ENCODE measurements at places on chromosomes 16 and 17. TPM values are rescaled to one million over a fixed set of nuclear protein-coding genes. Genes with fewer than 3 reads are reported as not detected.

The TCAP gene
- 2.7 TPM for total RNA-seq

- peaks cover 23% of the 10 kb centered on the region for H3K27me3 ChIP-seq
- H3K4me1 ChIP-seq: no peaks in the 10 kb centered on the region
- H3K4me3 ChIP-seq: no peak overlapping the region
Observed at GRCh38 chr16:84044118-84044488, 1.5 kb upstream of the SLC38A8 start.

The TSPAN10 gene
- total RNA-seq: 0.99 TPM

DNA sequence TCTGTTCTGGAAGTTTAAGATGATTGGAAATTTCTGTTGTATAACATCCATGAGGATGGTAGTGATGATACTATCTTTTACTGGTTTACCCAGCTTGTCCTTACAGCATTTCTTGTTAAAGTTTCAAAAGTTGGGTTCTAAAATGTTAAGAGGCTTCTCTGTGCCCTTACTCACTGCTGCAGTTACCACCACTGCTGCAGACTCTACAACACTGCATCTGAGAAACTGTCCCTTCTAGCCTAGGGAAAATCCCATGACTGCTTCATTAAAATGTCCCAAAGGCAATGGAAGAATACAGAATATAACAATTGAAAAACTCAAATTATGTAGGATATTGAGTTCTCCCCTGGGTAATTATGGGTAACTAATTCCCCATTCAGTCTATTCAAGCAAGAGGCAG, 3.8 kb upstream of the NSRP1 start:
- no peak overlapping the region for H3K27ac ChIP-seq
- peaks cover 11% of the 10 kb centered on the region for H3K27me3 ChIP-seq
- DNase-seq: no peak

- H3K4me1 ChIP-seq: no peaks in the 10 kb centered on the region
- no peaks in the 10 kb centered on the region for H3K36me3 ChIP-seq
- no peak for DNase-seq
- H3K27me3 ChIP-seq: peaks cover 5% of the 10 kb centered on the region
- H3K4me3 ChIP-seq: no peak overlapping the region
Observed at GRCh38 chr17:9702482-9702881, 57.2 kb downstream of the USP43 start.

GRCh38 chr16:56423584-56424403, 1.6 kb downstream of the AMFR start:
- peak overlapping the region; percentile 96 for H3K4me3 ChIP-seq
- H3K27me3 ChIP-seq: no peaks in the 10 kb centered on the region
- H3K36me3 ChIP-seq: peaks cover 10% of the 10 kb centered on the region
- no peak for DNase-seq
- H3K27ac ChIP-seq: peak overlapping the region; percentile 85

The EVPLL gene
- not detected for total RNA-seq

The KRTAP9-2 gene
- not detected for total RNA-seq

- no peak for DNase-seq
- no peaks in the 10 kb centered on the region for H3K4me1 ChIP-seq
- H3K27me3 ChIP-seq: peaks cover 8% of the 10 kb centered on the region
Observed at GRCh38 chr16:84228256-84228838, 11.5 kb downstream of the KCNG4 start.

GRCh38 chr17:21214777-21215541, 998 bp upstream of the TMEM11 start:
- H3K4me1 ChIP-seq: peaks cover 39% of the 10 kb centered on the region
- no peaks in the 10 kb centered on the region for H3K27me3 ChIP-seq
- DNase-seq: peak; percentile 36
- H3K36me3 ChIP-seq: peaks cover 10% of the 10 kb centered on the region
- H3K27ac ChIP-seq: peak overlapping the region; percentile 94
- H3K4me3 ChIP-seq: peak overlapping the region; percentile 96

The SPATA32 gene
- total RNA-seq: 0.53 TPM

GRCh38 chr17:19805006-19805405, 56.9 kb upstream of the ALDH3A1 start:
- H3K36me3 ChIP-seq: peaks cover 21% of the 10 kb centered on the region
- no peak overlapping the region for H3K27ac ChIP-seq
- H3K27me3 ChIP-seq: no peaks in the 10 kb centered on the region
- H3K4me3 ChIP-seq: no peak overlapping the region
- H3K4me1 ChIP-seq: peaks cover 9% of the 10 kb centered on the region

DNA sequence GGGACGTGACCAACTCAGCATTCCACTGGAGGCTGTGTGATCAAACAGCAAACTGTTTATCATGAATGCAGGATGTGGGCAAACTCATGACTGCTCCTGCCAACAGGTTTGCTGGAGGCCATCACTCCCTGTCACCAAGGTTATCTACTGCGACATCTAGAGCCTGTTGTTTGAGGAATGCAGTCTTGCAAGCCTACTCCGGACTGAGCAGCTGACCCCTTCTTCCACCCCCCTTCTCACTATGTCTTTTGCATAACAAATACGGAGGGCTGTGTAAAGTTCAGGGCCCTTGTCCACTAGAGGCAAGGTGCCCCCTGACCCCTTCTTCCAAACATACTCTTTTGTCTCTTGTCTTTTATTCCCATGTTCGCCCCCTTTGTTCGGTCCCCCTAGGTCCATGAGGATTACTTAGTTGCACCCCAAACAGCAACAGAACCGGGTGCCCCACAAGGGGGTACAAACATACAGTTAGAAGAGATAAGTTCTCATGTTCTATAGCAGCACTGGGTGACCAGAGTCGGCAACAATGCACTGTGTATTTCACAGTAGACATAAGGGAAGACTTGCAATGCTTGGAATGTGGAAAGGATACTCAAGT, 28.7 kb downstream of the MEAK7 start:
- peaks cover 6% of the 10 kb centered on the region for H3K4me1 ChIP-seq
- DNase-seq: peak; percentile 6
- H3K27me3 ChIP-seq: no peaks in the 10 kb centered on the region

DNA sequence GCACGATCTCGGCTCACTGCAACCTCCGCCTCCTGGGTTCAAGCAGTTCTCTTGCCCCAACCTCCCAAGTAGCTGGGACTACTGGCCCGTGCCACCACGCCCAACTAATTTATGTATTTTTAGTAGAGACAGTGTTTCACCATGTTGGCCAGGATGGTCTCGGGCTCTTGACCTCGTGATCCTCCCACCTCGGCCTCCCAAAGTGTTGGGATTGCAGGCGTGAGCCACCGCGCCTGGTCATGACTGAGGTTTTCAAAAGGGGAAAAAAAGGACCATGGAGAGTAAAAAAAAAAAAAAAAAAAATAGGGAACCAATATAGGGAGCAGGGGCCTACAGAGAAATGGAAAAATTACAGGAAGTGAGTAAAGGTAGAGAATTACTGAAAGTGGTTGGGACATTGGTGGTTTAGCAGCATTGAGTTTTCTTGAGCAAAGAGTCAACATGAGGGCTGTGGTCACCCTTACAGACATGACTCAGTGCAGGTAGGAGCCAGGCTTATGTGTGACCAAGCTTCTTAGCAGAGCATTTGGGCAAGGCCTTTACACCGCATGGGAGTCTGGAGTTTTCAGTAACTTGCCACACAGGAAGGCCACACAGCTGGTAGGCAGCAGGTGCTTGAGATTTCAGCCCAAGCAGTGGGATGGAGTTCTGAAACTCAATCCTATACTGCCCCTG, 447.3 kb downstream of the HS3ST3B1 start:
- H3K27ac ChIP-seq: no peak overlapping the region
- peaks cover 3% of the 10 kb centered on the region for H3K27me3 ChIP-seq
- no peak overlapping the region for H3K4me3 ChIP-seq
- DNase-seq: no peak
- no peaks in the 10 kb centered on the region for H3K36me3 ChIP-seq
- H3K4me1 ChIP-seq: peaks cover 4% of the 10 kb centered on the region

DNA sequence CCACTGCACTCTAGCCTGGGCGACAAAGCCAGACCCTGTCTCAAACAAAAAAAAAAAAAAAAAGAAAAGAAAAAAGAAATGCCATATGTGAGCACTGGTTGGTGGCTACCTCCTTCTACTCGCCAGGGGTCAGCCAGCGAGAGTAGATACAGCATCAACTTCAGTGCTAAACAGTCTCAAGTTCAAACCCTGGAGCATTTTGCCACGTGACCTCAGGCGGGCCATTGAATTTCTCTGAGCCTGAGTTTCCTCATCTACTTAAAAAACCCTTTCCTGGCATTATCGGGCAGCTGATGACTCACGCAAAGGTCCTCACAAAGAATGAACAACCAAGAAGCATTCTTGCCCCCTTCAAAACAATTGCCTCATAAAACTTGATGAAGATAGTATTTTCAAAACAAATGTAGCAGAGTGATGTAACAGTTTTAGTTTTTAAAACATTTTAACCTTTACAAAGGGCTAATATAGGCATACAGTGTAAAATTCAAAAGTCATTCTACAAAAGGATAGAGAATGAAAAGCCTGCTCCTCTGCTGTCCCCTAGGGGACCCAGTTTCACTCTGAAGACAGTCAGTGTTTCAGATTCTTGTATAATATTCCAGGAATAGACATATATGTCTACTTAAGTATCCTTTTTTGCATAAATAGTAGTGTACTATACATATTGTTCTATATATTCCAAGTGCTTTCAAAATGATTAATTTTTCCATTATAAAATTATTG, 28.4 kb downstream of the DNAH2 start:
- H3K27me3 ChIP-seq: peaks cover 18% of the 10 kb centered on the region
- H3K4me1 ChIP-seq: no peaks in the 10 kb centered on the region
- no peaks in the 10 kb centered on the region for H3K36me3 ChIP-seq
- DNase-seq: no peak

DNA sequence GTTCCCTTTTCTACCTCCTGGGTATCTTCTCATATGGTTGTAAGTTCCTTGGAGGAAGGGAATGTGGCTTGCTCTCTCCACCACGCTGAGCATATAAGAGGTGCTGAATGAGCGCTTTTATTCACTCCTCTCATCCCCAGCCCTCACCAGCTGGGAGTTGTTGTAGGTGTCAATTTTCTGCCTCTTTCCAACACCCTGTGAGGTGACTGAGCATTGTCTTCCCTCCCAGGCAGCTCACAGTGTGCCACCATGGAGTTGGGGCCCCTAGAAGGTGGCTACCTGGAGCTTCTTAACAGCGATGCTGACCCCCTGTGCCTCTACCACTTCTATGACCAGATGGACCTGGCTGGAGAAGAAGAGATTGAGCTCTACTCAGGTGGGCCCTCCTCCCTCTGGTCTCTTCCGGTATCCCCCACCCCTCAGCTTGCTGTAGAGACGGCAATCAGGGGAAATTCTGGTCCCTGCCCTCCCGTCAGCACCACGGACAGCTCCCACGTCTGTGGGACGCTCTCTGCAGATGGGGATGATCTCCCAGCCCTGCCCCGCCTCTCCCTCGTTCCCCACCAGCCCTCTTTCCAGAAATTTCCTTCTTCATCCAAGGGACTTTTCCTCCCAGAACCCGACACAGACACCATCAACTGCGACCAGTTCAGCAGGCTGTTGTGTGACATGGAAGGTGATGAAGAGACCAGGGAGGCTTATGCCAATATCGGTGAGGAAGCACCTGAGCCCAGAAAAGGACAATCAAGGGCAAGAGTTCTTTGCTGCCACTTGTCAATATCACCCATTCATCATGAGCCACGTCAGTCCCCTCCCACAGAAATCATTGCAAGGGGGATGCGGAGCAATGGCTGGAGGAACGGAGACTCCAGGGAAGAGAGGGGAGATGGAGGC, 18.3 kb downstream of the CIITA start:
- no peaks in the 10 kb centered on the region for H3K4me1 ChIP-seq
- peaks cover 4% of the 10 kb centered on the region for H3K27me3 ChIP-seq
- H3K4me3 ChIP-seq: no peak overlapping the region
- no peak overlapping the region for H3K27ac ChIP-seq
- H3K36me3 ChIP-seq: peaks cover 8% of the 10 kb centered on the region

GRCh38 chr17:48578616-48579470, 693 bp upstream of the HOXB4 start:
- no peak for DNase-seq
- peaks cover 38% of the 10 kb centered on the region for H3K4me1 ChIP-seq
- peaks cover 9% of the 10 kb centered on the region for H3K36me3 ChIP-seq
- peaks cover 47% of the 10 kb centered on the region for H3K27me3 ChIP-seq
- peak overlapping the region; percentile 94 for H3K4me3 ChIP-seq

GRCh38 chr16:57653936-57654335, 14.2 kb upstream of the ADGRG3 start:
- no peak overlapping the region for H3K4me3 ChIP-seq
- no peaks in the 10 kb centered on the region for H3K36me3 ChIP-seq
- H3K4me1 ChIP-seq: peaks cover 19% of the 10 kb centered on the region
- DNase-seq: no peak
- no peaks in the 10 kb centered on the region for H3K27me3 ChIP-seq
- H3K27ac ChIP-seq: peak overlapping the region; percentile 43

DNA sequence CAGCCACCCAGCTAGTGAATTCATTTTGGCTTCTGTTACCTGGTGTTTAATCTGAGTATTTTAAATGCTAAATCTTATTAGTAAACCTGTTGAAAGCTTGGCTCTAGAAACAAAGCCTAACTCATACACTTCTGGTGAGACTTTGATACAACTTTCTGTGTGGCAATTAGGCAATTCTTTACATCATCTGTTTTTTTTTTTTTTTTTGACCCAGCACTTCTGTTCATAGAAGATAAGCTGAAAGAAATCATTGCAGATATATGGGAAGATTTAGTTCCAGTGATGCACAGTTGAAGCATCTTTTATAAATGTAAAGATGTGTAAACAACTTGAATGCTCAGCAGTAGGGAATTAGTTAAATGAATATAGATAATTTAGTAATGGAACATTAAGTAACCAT, 21.7 kb upstream of the ABCC11 start:
- H3K4me3 ChIP-seq: no peak overlapping the region
- H3K27ac ChIP-seq: no peak overlapping the region
- no peaks in the 10 kb centered on the region for H3K27me3 ChIP-seq
- no peak for DNase-seq

GRCh38 chr17:27816946-27817345, 16.6 kb upstream of the NOS2 start:
- peaks cover 2% of the 10 kb centered on the region for H3K4me1 ChIP-seq
- DNase-seq: no peak
- H3K27ac ChIP-seq: peak overlapping the region; percentile 51
- H3K4me3 ChIP-seq: no peak overlapping the region
- peaks cover 11% of the 10 kb centered on the region for H3K36me3 ChIP-seq
- H3K27me3 ChIP-seq: peaks cover 2% of the 10 kb centered on the region

The ZG16B gene
- 6.7 TPM for total RNA-seq

- H3K4me1 ChIP-seq: peaks cover 34% of the 10 kb centered on the region
- peaks cover 98% of the 10 kb centered on the region for H3K27me3 ChIP-seq
- peak within 1 kb of the TSS; percentile 56 for H3K27ac ChIP-seq
Observed at GRCh38 chr17:48722915-48723422, at the start of gene PRAC2. Gene PRAC2 (plus strand): TSS chr17:48723185. CDS start chr17:48724411, 1,226 bp downstream.

GRCh38 chr17:3879186-3879585, 13.7 kb downstream of the CAMKK1 start:
- no peak overlapping the region for H3K4me3 ChIP-seq
- DNase-seq: no peak
- peaks cover 2% of the 10 kb centered on the region for H3K36me3 ChIP-seq
- H3K4me1 ChIP-seq: peaks cover 2% of the 10 kb centered on the region
- no peak overlapping the region for H3K27ac ChIP-seq

The SLFN12 gene
- total RNA-seq: 19.8 TPM
